HL-60 (cell line): ENCODE measurements at places on chromosomes 1 and 21.
A peak's percentile ranks its signal among the peaks of the same experiment; 100 is the strongest.

- DNase-seq: no peak
These were observed 855 bp upstream of the IVNS1ABP start for GRCh38 chr1:185317886-185318310.

- no peak for DNase-seq
These were observed 514 bp downstream of the AGL start for GRCh38 chr1:99850459-99851291.

- no peak for DNase-seq
These were observed 72.8 kb downstream of the SIPA1L2 start for GRCh38 chr1:232557096-232557495.

DNA sequence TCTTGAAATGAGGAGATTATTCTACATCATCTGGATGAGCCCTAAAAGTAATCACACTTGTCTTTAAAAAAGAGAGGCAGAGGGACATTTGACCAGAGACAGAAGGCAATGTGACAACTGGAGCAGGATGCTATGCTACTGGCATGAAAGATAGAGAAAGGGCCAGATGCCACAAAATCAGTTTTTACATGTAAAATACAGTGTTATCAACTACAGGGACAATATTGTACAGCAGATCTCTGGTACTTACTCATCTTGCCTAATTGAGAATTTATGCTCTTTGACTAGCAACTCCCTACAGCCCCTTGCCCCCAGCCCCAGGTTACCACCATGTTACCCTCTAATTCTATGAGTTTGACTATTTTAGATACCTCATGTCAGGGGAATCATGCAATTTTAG lies 633.4 kb downstream of the LTN1 start:
- no peak for DNase-seq

DNA sequence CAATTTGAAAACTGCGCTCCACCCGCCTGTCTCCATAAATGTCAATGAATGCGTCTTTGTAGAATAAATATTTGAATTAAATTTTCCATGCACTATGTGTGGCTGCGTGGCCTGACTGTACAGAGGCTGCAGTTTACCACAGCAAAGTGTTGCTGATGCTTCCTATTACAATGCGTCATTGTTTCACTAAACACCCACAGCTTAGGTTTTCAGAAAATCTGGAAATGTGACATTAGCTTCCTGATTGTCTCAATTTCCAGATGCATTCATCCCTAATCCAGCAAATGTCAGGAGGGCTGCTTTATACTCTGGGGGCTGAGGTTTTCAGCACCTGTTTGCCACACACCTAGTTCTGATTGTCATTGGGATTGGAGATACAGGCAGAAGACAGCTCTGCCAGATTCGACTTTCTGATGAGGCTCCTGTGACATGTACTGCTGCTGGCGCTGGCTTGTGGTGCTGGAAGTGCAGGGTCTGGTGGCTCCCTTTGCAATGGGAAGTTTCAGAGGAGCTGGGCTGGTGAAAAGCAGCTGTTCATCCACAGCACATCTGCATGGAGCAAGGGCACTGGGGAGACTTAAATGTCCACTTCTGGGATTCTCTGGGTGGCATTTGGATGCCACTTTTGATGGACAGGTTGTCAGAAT lies 40.0 kb downstream of the URB2 start:
- no peak for DNase-seq

DNA sequence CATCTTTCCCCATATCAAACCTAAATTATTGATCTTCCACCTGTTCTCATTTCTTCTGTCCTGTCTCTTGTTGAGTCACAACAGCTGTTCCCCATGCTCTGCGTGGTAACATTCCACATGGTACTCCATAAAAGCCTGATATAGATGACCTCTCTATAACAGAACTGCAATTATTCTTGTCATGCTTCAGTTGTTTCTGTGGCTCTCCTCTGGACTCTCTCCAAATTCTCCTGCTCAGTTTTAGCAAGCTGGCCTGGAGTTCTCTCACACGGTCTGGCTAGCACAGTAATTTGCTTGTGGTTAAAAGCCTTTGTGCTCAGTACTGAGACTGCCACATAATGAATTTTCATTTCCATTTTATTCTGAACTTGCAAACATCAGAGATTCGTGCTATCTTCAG lies 10.6 kb upstream of the LRRC39 start:
- DNase-seq: no peak

GRCh38 chr21:19340303-19340702 lies 936.7 kb upstream of the TMPRSS15 start:
- no peak for DNase-seq

DNA sequence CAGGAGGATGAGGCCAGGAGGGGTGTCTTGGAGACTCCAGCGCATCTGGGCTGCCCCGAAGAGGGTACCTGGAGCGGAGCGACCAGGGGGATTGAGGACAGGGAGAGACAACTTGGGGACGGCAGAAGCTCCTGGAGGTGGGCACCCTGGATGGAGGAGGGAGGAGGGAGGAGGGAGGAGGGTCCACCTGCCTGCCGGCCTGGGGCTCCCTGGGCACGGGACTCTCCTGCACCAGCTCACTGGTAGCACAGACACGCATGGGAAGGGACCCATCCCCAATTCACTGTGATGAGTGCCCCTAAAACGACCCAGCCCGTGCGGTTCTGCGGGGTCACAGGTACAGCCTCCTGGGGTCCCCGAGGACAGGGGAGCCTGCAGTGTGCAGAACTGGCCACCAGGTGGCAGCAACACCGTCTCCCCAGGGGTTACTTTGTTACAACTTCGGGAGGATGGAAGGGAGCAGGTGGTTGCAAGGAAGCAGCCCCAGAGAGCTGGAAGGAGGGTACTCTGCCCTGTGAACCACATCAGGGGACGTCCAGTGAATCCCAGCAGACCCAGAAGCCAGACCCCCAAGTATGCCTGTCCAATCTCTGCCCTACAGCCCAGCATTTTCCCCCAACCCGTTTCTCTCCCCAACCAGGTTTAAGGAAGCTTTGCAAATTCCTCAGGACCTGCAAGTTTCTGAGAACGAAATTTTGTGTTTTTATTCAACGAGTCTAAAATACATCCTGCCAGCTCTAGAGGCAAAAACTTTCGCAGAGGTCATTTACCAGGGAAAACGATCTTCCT lies 482.4 kb downstream of the NPHP4 start:
- DNase-seq: peak; percentile 25

GRCh38 chr1:201762381-201762780 lies 66.6 kb upstream of the IPO9 start:
- DNase-seq: no peak

DNA sequence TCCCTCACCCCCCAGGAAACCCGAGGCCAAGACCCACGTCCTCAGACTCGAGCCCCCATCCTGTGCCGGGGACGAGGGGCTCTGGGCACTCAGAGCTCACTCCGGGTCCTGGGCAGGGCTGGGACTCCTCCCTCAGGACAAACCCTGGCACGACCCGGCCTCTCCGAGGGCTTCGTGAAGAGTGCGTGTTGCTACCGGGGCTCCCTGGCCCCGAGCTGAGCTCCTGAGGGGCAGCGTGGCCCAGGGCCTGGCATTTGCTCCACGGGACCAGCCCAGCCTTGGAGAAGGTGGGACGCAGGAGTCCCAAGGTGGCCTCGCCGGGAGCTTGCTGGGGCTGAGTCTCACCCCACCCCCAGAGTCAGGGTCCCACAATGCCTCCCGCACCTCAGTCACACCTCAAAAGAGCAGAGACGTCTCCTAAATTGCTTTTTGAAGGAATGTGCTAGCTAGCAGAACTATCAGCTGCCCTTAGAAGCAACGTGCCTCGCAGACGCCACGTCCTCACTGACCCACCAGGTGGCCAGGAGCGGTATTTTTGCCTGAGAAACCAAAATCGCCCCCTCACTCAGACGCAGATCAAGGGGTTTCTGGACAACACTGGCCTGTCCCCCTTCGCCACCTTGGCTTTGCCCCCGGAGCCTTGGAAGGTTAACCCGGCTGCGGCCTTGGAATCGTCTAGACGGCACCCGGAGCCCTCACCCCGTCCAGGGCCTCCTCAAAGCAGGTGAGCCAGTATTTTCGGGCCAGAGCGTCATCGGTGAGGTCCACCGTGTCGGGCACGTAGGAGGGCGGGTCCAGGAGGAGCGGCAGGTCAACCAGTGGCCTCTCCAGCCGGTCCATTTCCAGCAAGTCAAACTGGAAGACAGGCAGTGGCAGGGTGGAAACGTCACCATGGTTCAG lies 11.3 kb downstream of the PANK4 start:
- no peak for DNase-seq

DNA sequence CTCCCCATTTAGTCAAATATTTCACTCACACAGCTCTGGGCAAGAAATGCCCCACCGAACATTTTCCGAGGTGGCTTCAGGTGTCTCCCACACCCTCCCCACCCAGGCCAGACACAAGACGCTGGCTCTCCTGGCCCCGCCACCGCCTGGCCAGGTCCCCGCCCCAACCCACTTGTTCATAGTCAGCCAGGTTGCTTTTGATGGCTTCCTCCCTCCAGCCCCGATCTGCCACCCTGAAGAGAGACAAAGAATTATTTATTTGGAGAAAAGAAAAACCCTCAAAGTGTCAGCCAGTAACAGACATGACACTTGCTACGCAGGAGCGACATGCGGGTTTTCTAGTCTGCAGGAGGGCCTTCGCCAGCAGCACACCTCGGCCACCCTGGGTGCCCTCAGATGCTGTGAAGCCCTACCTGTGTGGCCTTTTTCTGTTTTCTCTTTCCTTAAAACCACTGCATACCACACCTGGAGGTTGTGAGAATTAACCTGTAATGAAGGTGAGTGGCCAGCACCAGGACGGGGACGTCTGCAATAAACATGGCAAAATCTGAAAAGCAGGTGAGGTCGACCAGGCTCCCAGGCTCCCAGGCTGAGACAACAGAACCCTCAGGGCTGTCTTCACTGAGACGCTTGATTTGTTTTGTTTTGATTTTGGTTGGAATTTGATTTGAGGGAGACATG lies 27.2 kb downstream of the SSBP3 start:
- DNase-seq: no peak

DNA sequence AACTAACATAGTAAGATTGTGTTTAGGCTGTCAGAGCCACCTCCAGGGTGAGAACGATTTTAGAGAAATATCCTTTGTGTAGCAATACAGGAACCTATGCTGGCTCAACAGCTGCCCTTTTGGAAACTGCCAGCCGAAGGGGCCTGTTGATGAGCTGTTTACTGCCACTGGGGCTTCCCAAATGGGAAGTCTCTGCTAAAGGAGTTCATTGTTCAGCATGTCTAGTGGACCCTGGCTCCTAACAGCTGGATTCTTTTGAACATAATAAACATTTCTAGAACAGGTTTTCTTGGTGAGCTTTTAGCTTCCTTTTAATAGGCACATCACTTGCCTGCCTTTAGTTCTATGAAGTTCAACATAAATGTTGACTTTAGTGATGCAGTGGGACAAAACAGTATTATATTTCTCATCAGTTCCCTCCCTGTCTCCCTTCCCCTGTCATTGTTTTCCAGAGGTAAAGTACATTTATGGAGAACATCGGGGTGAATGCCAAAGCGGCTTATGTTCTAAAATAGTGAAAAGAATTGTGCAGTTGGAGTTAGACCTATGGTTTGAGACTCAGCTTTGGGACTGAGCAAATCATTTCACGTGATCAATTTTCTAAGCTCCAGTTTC lies 57.4 kb downstream of the UCK2 start:
- peak; percentile 80 for DNase-seq

- no peak for DNase-seq
These were observed 58.6 kb downstream of the H3-3A start for GRCh38 chr1:226121049-226121586.

GRCh38 chr21:45243603-45244002 lies 44.1 kb downstream of the POFUT2 start:
- no peak for DNase-seq
